ENCODE measurements at places on chromosomes 7 and 10.

DNA sequence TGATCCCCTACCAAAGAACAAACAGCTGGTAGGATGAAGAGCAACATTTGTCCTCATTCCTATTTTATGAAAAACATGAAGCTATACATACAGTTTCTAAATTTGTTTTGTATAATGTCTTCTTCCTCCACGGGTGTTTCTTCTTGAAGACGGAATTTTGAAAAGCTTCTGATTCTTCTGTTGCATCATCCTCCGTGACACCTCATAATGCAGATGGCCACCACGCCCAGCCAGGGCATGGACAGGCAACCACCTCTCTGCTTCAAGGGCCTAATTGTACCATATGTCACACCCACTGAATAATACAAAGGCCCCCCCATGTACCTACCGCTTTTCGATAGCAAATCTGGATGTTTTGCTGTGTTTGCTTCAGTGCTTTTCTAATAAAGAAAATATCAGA is at the start of gene SUN3:
Gene SUN3 (minus strand): TSS at position 170 of the 400 bp plus-strand sequence. CDS start 169 bp downstream, at position 1.
- no peak for DNase-seq

DNA sequence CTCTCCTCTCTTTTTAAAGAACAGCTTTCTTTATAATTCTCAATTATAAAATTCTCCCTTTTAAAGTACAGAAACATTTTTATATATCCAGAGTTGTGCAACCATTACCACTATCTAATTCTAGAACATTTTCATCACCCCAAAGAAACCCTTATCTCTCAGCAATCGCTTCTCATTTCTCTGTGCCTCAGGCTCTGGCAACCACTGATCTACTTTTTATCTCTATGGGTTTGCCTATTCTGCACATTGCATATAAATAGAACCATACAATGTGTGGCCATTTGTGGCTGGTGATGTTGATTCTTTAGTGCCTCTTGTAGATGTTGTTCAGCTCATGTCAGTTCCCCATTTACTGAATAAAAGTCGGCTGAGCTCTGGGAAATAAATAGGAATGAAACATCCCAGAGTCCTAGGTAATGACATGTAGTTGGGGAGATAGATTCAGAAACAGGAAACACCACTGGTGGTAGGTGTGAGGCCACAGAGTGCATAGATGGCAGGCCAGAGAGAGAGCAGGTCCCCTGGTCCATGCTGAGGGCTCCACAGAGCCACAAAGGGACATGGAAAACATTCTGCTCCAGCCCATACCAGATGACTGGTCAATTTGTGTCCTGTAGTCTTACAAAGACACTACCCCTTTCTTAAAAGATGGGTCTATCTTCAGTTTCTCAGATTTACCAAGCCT is 126.5 kb downstream of the PLPP4 start:
- no peak for DNase-seq

DNA sequence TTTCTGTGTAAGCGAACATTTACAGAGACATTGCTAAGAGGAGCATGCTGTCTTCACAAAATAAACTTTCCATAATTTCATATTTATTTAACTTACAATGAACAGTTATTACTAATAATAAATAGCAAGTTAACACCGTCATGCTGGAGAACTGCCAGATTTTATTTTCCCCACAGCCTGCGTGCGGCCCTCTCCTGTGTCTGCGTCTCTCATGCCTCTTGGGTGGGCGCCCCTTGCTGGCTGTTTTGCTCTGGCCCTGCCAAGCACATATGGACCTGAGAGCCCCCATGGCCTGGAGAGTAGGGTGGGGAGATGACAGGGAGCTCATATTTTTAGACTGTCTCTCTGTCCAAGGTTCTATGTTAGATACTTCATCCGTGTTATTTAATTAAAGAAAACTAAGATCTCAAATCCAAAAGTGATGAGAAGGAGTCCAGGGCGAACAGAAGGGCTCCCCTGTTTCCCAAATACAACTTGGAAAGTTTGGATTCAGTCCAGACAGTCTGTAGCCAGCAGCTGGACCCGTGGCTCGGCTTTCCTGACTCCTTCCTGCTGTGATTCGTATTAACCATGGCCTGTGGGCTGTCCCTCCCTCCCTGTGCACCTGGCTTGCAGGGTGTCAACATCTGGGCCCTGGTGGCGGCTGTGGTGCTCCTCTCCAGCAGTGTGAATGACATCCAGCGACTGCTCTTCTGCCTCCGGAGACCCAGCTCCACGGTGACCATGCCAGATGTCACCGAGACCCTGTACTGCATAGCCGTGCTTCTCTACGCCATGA is 20.5 kb downstream of the FBH1 start:
- DNase-seq = peak; percentile 67

DNA sequence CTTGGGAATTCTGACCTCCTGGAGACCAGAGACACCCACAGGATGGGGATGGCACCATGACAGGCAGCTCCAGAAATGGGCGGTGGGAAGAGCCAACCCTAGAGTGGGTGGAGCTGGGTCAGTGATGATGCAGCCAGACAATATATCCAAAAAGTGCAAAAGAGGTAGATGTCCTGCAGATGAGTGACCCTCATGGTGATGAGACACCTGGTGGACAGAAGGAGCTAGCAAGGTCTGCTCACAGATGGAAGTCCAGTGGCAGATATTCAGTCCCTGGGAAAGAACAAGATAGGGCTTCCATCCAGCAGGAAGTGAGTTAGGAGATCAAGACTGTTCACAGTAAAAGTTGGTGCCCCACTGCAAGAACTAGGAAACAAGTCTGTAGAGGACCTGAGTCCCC is 19.2 kb upstream of the GRB10 start:
- no peak for DNase-seq

DNA sequence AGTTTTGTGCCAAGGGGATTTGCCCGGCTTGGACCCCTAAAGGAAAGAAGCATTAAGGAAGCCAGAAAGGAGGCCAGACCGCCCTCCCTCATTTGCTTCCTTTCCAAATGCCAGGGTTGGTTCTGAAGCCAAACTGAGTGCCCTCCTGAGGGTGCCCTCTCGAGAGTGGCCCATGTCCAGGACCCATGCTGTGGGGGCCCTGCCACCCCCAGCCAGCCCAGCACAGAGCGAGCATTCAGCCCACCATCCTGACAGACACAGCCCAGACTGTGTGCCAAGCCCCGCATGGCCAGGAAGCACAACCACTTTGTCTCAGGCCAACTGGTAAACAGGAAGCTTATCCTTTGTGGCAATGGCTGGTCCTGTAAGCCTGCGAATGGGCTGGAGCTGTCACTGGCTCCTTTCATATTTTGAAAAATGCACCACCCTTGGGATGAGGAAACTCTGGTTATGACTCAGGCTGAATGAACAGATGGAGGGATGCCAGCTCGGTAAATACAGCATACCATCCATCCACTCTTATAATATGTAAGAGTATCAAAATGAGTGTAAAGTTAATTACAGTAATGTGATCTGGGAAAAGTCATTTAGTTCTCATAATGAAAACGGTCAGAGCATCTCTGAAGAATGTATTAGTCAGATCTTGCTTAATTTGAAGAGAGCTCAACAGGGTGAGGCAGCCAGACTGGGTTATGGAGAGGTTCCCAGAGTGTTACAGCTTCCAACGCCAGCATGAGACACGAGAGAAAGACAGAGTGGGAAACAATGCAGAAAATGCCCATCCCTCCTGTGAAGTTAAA is 65.0 kb downstream of the STK17A start:
- DNase-seq = peak; percentile 86

DNA sequence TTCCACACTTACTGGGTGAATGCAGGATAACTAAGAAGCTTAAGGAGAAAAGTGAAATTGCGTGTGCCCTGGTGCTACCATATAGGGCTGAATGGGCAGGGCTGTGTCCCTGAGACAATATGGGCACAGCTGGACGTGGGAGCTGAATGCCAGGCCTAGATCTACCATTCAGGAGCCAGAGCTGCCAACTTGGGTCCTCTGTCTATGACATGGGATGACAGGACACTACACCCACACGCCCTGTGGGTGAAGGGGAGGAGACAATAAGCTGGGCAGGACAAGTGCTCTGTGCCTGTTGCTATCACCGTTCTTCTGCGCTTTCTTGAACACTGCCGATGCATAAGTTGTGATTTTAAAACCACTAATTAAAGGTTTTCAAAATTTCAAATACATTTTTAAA is 293.9 kb downstream of the TNS3 start:
- DNase-seq = no peak

GRCh38 chr7:127411176-127411575 is 18.7 kb upstream of the ZNF800 start:
- DNase-seq = no peak

DNA sequence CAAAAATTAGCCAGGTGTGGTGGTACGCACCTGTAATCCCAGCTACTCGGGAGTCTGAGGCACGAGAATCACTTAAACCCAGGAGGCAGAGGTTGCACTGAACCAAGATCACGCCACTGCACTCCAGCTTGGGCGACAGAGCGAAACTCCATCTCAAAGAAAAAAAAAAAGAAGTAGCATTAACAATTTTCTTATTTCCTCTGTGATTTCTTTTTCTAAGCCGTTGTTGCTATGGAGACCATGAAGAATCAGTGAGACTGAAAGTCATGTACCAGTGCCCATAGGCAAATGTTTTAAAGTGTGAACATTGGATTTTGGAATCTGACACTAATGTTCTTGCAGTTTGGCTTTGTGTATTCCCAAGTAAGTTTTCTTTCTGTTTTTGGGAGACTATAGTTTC is 18.4 kb upstream of the MAP3K8 start:
- DNase-seq = no peak

- no peak for DNase-seq
Observed at GRCh38 chr10:116826803-116827202, 22.5 kb upstream of the ENO4 start.

DNA sequence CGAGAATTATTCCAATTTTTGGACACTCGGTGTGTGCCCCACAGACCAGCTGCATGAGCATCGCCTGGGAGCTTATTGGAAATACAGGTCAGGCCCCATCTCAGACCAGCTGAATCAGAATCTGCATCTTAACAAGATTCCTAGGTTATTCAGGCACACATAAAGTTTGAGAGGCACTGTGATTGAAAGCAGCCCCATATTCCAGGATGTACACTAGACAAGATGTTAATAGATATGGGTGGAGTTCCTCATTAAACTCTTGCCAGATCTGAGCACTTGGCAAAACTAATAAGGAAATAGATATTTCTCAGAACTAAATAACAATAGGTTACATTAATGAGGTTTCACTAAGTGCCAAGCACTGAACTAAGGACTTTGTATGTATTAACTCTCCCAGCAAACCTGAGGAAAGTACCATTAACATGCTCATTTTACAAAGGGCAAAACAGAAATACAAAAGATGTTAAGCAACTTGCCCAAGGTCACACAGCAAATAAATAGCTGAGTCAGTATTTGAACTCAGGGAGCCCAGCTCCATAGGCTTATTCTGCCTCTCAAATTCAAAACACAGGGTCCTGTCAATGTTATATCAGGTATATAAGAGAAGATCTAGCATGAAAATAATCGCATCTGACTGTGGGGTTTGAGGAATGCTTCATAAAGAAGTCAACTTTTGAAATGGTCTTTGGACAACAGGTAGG is 29.9 kb downstream of the PPP1R3C start:
- DNase-seq = no peak

DNA sequence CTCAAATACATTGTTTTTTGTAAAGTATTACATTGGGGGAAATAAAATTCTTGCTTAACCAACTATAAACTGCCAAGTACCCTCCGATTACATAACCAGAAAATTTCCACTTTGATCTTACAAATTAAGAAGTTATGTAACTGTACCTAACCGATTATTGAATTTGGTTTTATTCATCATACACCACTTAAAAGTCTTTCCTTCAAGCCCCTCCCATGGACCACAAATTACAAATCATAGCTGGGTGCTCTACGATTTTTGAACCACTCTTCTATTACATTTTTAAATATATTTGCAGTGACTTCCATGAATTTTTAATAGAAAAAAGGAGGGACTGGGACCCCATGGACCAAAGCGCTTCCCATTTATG is 630 bp downstream of the ZNF680 start:
- DNase-seq = no peak

DNA sequence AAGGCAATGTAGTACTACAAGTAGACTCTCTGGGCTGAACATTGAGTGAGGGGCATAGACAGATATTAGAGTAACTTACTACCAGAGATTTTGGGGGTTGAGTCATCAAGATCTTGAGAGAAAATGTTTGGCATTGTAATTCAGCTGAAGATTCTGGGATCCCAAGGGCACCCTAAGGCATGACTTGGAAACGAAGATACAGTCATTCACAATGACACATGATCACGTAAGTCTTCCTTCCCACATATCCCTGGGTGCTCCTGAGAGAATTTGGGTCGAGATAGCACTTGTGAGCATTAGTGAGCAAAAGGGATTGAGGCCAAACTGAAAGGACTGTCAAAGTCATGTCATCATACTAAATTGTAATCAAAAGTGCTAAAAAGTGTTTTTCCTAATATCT is 192.5 kb upstream of the PCLO start:
- no peak for DNase-seq

DNA sequence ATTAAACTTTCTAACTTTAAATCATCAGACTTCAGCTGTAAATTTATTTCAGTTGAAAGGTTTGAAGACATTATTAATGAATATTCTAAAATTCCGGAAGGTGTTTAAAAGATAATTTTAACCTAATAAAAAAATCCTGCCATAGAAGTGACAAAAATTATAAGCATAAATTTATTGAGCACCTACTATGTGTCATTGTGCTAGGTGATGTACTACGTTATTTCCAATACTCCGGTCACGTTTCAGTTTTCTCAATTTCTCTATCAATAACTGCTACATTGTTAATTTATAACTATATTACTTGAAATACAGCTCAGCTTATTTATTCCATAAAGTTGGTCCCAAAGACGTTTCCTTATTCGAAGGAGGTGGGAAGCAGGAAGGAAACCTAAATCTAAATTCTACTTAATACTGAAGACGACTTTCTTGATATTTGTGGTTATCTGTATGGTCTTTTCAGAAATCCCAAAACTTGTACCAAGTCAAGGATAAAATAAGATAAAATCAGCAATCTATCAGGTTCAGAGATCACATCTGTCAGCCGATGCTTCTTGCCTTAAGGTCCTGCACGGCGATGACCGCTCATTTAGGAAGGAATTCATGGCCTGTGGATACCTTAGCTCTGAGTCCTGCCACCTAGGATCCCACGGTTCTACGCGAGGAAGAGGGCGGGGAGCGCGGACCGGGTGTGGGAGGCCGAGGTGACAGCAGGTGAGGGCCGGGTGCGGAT is 1.2 kb upstream of the ZEB1 start:
- DNase-seq = no peak

- DNase-seq = no peak
Observed at GRCh38 chr7:118590107-118590506, 365.6 kb downstream of the ANKRD7 start.

GRCh38 chr10:112132435-112132834 is 51.1 kb downstream of the GPAM start:
- DNase-seq = no peak

DNA sequence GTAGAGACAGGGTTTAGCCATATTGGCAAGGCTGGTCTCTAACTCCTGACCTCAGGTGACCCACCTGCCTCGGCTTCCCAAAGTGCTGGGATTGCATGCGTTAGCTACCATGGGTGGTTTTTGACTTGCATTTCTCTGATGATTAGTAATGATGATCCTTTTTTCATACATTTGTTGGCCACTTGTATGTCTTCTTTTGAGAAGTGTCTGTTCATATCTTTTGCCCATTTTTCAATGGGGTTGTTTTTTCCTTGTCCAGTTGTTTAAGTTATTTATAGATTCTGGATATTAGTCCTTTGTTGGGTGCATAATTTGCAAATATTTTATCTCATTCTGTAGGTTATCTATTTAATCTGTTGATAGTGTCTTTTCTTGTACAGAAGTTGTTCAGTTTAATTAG is 4.3 kb upstream of the OR13A1 start:
- no peak for DNase-seq
